ENCODE measurements at places on chromosomes 13 and 19.

DNA sequence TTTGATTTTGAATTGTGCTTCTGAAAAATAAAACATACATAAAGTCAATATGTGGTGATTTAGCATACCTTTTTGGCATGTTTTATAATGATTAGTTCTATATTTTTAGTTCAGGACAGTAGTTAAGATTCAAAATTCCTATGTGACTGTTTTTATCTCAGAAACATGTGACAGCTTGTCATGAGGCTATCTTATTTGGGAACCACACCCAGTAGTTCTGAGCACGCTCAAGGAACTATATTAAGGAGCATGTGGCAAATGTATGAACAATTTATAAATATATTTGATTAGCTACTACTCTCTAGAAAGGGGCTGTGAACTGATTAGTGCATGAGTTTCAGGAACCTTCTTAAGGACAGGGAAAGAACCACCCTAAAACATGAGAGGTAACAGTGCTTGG lies 38.8 kb downstream of the FGF9 start:
- no peak for DNase-seq

DNA sequence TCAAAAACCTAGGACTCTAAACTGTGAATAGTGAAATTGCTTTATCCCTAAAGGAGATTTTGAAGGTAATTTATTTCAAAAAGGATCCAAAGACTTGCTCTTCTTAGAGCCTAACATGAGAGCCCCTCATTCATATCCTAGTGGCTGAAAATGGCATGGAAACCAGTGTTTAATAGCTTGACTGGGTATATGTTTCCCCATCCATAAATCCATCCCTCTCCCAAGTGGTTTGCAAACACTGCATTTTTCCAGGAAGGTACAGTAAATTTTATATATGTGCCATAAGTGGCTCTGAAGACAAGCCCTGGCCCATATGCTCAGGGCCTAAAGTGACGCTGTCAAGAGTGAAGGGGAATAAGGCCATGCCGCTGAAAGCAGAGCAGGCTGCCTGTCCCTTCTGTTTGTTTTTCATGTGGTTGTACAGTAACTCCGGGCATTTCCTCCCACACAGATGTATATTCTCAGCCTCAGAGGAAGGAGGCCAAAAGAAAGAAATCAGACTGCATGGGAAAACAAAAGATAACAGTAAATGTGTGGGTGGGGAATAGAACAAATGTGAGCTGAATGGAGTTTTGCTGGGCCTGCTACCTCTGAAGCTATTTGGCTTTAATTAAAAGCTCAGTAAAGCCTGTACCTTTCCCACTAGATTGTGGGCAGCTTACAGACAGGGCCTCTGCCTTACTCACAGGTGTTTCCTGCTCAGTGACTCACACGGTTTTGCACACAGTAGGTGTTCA lies 181.9 kb downstream of the PCDH9 start:
- DNase-seq: peak; percentile 15

GRCh38 chr19:17070912-17071311 lies 4.3 kb downstream of the HAUS8 start:
- DNase-seq: no peak

DNA sequence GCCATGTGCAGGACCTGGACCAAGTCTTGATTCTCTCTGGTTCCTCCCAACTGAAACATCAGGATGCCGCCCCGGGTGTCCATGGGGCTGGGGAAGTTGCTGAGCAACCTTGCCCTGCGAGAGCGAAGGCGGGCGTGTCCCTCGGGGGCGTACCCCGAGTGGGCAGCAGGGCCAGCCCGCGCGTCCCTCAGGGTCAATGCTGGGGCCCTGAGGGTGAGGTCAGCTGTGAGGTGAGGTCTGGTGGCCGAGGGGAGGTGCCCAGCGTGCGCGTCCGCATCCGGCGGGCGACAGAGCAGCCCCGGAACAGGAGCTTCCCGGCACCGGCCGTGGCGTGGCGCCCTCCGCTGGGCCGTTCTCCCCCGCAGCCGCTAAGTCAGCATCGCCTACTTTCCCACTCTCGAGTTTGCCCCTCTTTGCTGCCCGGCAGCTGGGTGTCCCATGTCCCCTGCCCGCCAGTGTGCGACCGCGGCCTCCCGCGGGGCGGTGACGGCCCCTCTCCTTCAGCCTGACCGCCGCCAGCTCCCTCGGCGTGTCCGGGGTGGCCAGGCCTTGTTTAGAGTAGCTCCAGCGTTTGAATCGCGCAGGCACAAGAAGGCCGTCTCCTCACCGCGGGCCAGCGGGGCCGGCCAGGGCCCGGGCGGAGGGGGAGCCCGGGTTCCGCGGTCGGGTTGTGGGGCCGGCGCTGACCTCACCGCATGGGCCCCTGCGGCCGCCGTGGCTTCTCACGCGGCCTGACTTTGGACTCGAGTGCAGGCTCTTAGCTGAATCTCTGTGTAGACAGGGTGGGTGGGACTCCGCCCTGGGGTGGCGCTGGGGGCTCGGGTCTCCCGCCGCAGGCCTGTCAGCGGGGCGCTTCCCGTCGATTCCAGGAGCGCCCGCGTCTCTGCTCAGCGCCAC lies 33.0 kb downstream of the GJA3 start:
- DNase-seq: no peak

GRCh38 chr19:28466107-28467045 lies 746.6 kb downstream of the UQCRFS1 start:
- DNase-seq: peak; percentile 16

DNA sequence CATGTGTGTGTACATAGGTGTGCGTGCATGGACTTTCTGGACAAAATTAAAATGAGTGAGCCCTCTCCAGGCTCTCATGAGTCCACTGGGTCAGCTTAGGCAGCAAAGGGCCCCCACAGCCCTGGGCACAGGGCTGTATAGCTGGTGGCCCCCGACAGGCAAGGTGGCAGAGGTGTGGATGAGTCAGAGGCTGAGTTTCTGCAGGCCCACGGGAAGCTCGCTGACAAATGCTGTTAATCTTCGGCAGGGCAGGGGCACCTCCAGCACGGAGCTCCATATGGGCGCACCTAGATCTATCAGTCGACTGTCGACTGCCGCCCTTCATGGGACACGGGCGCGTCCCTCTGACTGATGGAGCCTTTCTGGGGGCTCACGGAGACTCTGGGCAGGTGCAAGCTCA lies 181.1 kb downstream of the URI1 start:
- no peak for DNase-seq

- DNase-seq: no peak
Observed at GRCh38 chr13:36921631-36922301, 1.7 kb upstream of the SMAD9 start.

GRCh38 chr19:8905342-8905741 lies 73.2 kb downstream of the MBD3L1 start:
- DNase-seq: no peak

DNA sequence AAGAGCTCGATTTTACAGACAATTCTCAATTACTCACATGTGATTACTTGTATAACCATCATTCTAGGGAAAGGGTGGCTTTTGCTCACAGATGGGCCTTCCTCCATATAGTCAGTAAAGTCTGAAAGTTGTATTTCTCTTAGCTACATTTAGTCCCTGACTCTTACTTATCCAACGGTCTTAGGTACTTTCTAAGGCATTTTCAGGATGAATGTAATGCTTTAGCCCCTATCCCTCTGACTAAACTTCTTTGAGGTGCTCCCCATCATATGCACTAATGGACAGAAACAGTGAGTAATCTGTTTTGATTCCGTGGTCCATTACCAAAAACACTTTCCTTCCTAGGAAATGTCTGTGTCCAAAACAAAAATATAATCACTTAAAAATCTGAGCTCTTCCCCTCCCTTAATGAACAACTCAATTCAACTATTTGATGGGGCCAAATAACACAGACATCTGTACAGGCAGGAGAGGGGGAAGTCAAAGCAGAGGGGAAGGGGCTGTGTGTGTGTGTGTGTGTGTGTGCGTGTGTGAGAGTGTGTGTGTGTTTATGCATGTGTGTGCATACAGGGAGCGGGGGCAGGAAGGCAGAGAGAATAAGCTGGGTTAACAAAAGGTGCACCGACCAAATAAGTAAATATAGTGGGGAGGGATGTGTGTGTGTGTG lies 84.9 kb downstream of the USP12 start:
- DNase-seq: no peak

All from HFF-Myc (cell line).